ENCODE measurements at places on chromosomes 4 and X.

GRCh38 chr4:177986236-177986635 is 544.0 kb upstream of the AGA start:
- no peak for DNase-seq

DNA sequence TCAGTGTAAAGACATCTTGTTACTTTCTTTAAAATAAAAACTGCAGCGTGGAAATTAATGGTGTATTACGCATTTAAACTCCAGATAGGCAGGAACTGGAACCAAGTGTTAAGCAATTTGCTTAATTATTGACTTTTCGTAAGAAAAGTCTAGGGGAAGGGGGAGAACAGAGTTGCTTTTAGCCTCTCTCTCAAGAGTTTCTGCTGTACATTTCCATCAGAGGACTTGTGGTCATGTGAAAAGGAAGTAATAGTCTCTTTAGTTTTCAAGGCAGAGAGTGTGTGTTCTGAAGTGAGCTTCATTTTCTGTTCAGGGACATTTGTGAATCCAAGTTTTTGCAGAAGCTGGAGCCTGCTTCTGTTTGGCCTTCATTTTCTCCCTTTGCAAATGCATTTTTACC is 127.2 kb downstream of the UBE2K start:
- no peak for DNase-seq

GRCh38 chr4:21692241-21692640 is 256.3 kb downstream of the KCNIP4 start:
- DNase-seq: no peak

DNA sequence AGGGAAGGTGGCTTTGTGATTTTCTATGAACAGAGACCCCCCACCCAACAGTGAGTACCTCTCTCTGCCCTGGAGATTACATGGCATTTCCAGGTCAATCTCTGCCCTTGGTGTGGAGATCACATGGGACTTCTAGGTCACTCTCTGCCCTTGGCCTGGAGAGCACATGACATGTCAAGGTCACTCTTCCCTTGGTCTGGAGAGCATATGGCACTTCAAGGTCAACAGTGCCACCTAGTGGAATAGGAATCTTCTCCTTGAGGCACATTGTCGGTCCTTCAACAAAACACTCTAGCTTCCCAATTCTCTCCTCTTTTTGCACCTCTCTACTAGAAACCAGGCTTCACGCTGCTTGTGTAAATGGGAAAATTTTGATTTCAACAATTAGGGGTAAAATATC is 66.2 kb upstream of the TACR3 start:
- DNase-seq: no peak

DNA sequence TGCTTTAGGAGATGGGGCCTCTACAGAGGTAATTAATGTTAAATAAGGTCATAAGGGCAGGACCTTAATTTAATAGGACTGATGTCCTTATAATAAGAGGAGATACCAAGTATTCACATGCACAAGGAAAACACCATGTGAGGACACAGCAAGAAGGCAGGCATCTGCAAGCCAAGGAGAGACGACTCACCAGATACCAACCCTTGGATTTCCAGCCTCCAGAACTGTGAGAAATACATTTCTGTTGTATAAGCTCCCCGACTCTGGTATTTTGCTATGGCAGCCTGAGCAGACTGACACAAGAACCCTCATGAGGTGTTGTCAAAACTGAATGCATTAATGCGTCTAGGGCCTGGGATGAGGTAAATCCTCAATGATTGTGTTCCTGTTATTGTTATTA is 56.2 kb upstream of the MAPK10 start:
- no peak for DNase-seq

DNA sequence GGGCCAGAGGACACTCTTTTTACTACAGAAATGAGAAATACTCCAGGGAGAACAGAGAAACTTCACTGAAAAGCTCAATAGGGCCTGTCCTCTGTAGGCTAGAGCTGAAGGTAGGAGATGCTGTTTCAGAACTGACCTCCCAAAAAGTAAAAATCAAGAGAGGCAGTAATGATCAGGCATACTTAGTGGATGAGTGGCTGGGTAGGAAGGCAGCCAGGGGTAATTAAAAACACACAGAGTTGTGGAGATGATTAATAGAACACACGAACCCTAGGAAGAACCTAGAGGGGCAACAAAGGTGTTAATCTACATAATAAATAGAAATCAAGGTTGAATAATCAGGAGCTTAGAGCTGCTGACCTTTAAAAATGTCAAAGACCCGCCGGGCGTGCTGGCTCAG is 582.4 kb upstream of the ADGRL3 start:
- no peak for DNase-seq

- DNase-seq: no peak
These were observed 747.2 kb downstream of the STPG2 start for GRCh38 chr4:97396097-97396496.

DNA sequence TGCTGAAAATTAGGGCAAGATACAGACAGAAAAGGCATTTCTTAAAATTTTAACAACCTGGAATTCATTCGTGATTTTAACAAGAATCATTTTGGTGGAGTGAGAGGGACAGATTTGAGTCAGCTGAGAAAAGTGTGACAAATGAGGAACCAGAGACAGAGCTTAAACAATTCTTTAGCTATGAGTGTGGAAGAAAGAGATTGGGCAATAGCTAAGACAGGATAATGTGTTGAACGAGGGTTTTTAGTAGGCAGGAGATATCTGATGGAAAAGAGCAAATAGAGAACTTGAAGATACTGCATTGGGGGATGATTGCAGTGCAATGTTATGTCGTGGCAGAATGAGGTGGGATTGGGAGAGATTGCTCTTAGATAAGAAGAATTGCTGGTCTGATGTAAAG is 164.2 kb upstream of the SPRY1 start:
- DNase-seq: no peak

GRCh38 chr4:72531768-72532290 is 37.2 kb downstream of the ADAMTS3 start:
- no peak for DNase-seq

DNA sequence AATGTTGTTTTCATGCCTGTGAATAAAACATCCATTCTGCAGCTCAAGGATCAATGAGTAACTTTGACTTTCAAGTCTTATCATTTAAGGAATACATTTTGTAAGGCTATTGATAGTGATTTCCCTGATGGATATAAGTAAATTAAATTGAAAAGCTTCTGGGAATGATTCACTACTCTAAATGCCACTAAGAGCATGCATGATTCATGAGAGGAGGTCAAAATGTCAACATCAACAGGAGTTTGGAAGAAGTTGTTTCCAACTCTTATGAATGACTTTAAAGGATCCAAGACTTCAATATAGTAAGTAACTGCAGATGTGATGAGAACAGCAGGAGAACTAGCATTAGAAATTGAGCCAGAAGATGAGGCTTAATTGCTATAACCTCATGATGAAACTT is 1487.3 kb downstream of the PCDH7 start:
- no peak for DNase-seq

DNA sequence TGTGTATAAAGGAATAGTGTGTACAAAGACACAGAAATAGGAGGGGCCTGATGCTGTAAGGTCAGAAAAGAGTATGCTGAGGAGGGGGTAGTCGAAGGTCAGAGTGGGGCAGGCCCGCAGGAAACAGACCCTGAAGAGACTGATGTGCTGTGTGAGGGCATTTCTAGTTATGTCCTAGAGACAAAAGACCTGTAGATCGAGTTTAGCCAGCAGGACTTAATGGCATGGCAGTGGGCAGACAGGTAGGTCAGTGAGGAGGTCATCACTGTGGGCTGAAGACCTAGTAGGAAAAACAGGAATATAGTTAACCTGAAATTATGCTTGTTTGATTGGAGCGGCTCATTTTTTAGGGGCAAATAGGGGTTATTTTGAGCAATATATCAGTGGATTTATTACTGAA is 57.1 kb downstream of the KIAA0232 start:
- no peak for DNase-seq

DNA sequence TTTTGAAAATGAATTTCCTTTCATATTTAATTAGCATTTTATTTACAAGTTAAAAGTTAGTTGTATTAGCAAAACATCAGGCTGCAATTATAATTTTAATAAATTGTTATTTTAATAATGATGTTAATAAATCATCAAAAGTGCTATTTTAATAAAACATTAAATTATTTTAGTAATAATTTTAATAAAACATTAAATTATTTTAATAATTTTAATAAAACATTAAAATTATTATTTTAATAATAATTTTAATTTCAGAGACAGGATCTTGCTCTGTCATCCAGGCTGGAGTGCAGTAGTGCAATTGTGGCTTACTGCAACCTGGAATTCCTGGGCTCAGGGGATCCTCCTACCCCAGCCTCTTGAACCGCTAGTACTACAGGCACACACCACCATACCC is 10.8 kb downstream of the RAP2C start:
- no peak for DNase-seq

- no peak for DNase-seq
These were observed 33.2 kb upstream of the BMP15 start for GRCh38 chrX:50877310-50877709.

GRCh38 chr4:158810487-158811215 is 41.8 kb downstream of the FNIP2 start:
- no peak for DNase-seq

- DNase-seq: no peak
These were observed 50.1 kb downstream of the TSPAN5 start for GRCh38 chr4:98608356-98608755.

DNA sequence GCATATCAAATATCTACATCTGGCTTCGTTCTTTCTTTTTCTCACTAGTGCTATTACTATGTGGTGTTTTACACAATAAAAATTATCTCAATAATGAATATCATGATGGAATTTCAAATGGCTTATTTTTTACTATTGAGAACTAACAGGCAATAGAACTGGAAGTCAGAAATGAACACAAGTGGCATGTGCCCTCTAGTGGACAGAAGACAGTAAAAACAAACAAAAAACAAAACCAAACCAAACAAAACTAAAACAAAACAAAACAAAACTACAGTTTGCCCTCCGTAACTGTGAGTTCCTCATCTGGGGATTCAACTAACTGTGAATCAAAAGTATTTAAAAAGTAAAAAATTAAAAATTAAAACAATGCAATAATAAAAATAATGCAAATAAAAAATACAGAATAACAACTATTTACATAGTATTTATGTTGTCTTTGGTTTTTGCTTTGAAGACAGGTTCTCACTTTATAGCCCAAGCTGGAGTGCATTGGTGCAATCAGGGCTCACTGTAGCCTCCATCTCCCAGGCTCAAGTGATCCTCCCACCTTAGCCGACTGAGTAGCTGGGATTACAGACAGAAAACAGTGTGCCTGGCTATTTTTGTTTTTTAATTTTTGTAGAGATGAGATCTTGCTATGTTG is 195.6 kb upstream of the TACR3 start:
- no peak for DNase-seq

GRCh38 chr4:75820676-75821075 is 81.6 kb downstream of the PPEF2 start:
- DNase-seq: no peak

DNA sequence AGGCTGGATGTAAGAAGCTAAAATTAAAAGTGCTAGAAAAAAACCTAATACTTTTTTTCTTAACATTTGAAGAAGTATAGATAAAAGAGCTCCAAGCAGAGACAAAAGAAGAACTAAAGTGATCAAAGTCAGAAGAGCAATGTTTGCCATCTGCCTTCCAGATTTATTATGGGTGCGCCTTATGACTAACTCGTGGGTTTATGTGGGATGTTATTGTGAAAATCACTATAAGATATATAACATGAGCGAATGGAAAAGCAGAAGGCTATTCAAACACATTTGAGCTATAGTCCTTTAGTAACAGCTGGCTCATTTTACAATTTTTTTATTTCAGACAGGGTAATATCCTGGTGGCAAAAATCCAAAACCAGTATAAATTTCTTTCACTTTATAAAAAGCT is 1040.7 kb downstream of the RAPGEF2 start:
- no peak for DNase-seq

Measured in naive B cell (primary cell).